Activated T-cell treated with anti-CD3 and anti-CD28 coated beads, Interleukin-2, amount 50 U/mL, for 1 hour (primary cell): ENCODE measurements at places on chromosomes 2 and 18.

- DNase-seq = no peak
Observed at GRCh38 chr2:64392529-64392928, 61.4 kb upstream of the LGALSL start.

DNA sequence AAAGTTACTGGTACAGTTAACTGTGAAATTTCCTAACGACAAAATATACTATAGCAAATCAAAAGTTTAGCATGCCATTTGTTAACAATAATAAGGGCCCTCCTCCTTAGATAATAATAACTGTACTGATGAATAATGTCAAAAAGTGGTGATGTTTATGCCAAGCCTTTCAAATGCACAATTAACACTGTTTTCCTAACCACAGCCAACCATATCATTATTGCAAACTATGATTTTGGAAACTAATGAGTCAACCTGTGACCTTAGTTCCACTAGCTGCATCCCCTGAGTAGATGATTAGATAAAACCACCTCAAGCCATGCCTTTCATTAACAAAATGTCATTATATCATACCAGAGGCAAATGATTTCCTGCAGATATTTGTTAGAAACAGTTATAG is 25.1 kb upstream of the GPR75 start:
- DNase-seq = no peak

- DNase-seq = no peak
Observed at GRCh38 chr2:24011250-24012104, 1.6 kb downstream of the MFSD2B start.

- DNase-seq = no peak
Observed at GRCh38 chr2:95352310-95353054, 50.0 kb upstream of the FAHD2A start.

DNA sequence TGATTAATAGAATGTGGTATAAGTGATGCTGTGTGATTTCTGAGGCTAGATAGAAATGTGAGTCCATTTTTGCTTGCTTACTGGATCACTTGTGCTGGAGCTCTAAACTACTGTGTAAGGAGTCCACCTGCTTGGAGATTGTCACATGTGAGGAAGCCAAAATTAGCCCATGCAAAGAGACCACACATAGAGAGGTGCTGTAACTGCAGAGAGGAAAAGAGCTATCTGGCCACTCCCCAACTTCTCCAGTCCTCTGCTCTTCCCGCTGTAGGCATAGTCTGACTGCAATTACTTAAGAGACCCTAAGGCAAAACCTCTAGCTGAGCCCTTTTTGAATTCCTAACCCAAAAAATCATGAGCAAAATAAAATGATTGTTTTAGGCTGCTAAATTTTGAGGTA is 120.6 kb upstream of the FBXO11 start:
- DNase-seq = no peak

GRCh38 chr2:232319803-232320442 is 58.6 kb upstream of the ALPP start:
- no peak for DNase-seq

DNA sequence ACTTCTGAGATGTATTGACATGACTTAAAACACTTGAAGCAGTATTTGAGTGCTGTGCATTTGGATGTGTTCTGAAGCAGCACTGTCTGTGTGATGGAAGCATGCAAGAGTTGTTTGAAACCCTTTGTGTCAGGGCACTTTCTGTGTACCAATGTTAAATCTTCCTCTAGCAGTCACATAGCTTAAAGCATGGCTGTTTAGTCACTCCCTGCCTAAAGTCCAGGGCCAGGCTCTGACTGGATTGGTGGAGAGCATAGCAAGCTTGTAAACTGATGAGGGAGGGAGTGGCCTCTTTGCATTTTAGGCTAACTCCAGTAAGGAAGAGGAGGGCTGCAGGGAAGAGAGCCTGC is 73.5 kb downstream of the MYO1B start:
- no peak for DNase-seq

GRCh38 chr2:232877940-232878511 is 8.0 kb downstream of the SNORC start:
- DNase-seq = no peak

GRCh38 chr2:218252509-218253231 is 8.1 kb upstream of the GPBAR1 start:
- peak; percentile 15 for DNase-seq

GRCh38 chr18:36185901-36186460 is 1.3 kb upstream of the MOCOS start:
- no peak for DNase-seq

GRCh38 chr2:44779793-44780192 is 161.7 kb upstream of the SIX3 start:
- no peak for DNase-seq

DNA sequence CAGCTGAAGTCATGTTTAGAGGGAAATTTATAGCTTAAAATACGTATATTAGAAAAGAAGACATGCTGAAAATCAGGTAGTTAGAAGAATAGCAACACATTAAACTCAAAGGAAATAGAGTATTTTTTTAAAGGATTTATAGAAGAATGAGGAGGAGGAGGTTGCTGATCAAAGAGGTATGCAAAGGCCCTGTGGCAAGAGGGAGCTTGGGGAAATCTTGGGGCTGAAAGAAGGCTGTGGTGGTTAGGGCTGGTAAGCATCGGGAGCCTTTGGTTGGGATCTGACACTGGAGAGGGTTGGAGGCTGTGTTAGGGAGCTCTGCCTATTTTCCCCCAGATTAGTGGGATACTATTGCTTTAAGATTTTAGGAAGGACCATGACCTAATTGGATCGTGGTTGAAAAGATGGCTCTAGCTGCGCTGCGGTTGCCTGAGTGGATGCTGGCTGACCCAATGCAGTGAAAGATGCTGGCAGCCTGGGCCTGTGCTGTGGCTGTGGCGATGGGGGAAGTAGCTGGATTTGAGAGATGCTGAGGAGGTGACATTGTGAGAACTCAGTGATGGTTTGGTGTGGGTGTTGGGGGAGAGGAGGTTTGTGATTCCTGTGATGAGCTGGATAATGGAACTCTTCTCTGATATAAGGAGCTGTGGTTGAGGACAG is 11.7 kb downstream of the DGKD start:
- DNase-seq = no peak

- no peak for DNase-seq
Observed at GRCh38 chr18:46400449-46400848, 256.6 kb downstream of the LOXHD1 start.

DNA sequence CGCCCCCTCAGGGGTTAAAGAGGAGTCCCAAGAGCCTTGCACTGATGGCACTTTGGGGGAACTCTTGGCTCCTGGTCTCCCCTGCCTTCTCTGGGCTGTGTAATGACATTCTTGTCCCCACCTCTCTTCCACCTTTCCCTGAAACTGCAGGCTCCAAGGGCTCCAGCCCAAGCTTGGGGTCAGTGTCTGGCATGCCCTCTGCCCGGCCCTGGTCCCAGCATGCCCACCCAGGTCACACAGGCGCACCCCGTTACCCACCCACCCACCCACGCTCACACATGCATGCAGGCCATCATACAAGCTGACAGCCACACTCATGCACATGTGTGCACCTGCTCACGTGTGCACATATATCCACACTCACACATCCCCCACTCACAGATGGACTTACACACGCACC is 6.9 kb upstream of the NT5DC4 start:
- DNase-seq = no peak

DNA sequence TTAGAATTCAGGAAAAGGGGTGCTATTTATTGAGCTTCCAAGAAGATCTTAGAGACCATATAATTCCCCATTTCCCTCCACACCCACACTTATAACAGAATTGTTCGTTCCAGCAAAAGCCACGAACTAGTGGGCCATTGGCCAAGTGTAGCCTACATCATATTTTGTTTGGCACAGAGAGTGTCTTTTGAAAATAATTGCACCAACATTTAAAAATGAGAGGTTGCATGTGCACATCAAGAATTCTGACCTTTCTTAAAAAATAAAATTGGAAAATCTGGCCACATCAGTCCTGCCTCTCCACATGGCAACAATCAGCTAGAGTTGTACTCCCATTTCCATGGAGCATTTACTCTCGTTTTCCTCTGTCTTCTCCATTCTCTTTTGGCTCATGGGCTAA is 655.5 kb upstream of the FANCL start:
- DNase-seq = no peak

- no peak for DNase-seq
Observed at GRCh38 chr18:34339155-34339554, 114.4 kb upstream of the NOL4 start.

DNA sequence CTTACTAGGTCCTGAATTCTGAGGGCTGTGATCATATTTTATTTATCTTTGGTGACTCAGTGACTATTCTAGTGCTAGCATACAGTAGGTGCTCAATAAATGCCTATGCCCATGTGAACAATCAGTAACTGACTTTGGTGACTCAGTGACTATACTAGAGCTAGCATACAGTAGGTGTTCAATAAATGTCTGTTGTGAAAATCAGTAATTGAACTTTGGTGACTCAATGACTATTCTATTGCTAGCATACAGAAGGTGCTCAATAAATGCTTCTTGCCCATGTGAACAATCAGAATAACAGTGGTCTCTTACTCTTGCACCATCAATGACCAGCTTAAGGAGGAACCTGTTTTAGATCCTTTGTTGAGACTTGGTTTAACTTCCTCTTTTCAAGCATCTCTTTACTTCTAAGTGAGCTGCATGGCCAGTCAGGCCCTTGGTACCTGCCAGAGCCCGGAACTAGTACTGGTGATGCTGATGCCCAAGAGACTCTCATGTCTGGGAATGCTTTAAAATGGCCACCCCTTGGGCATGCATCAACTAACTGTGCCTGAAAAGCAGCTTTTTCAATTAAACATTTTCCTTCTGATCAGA is 214.9 kb upstream of the SPRED2 start:
- no peak for DNase-seq

- DNase-seq = no peak
Observed at GRCh38 chr2:213150315-213151097, 906 bp downstream of the IKZF2 start.

DNA sequence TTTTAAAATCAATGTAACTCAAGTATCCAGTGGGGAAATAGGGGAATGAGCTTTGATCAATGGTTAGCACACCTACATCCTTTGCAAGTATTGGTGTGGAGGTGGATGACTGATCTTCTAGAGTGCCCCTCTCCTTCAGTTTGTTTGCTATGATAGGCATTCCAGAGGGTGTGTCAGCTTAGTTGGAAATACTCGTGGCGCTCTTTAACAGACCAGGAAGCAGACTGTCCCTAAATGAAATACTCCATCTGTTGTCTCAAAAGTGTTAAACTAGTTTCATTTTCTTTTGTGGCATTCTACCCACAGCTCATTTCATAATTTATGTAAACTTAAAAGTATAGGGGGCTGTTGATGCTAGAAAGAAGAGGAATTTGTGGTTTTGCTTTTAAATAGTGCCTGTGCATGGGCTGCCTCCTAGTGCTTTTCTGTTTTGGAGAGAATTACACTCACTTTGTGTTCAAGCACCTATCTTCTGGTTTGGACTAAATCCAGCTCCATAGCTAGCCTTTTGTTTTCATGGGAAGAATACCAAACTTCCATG is 66.2 kb downstream of the STAT1 start:
- DNase-seq = no peak

GRCh38 chr2:142866426-142866825 is 11.0 kb upstream of the KYNU start:
- no peak for DNase-seq

DNA sequence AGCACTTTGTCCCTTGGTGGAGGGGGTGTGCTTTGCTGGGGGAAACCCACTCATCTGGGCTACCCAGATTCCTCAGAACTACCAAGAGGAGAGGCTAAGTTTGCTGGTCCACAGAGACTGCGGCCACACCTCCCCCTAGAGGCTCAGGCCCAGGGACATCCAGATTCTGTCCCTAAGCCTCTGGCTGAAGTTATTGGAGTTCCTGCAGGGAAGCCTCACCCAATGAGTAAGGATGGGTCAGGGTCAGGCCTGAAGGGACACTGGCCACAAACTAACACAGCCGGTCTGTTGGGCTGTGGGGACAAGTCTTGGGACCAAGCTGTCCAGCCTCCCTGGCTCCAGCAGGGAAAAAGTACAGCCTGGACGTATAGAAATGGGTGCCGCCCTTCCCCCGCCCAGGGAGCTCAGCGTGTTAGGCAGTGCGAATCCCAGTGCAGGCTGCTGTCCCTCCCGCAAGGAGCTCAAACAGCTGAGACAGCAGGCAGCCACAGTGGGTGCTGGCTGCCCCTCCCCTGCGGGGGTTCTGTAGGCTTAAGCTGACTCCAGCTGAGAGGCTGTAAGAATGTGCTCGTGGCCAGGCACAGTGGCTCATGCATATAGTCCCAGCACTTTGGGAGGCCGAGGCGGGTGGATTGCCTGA is 86.9 kb upstream of the ARL5A start:
- no peak for DNase-seq

- no peak for DNase-seq
Observed at GRCh38 chr18:24190590-24190989, 51.7 kb downstream of the CABYR start.

DNA sequence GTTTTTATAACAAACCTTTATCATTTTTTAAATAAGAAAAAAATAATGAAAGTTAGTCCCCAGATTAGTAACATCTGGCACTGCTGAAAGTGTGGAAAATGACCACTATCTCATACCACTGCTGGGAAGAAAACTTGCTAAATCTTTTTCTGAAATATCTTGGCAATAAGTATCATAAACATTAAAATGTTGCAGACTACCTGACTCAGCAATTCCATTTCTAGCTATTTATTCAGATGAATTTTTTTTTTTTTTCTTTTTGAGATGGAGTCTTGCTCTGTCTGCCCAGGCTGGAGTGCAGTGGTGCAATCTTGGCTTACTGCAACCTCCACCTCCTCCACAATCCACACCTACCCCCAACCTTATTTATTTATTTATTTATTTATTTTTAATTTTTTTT is 35.3 kb upstream of the SOS1 start:
- DNase-seq = no peak

DNA sequence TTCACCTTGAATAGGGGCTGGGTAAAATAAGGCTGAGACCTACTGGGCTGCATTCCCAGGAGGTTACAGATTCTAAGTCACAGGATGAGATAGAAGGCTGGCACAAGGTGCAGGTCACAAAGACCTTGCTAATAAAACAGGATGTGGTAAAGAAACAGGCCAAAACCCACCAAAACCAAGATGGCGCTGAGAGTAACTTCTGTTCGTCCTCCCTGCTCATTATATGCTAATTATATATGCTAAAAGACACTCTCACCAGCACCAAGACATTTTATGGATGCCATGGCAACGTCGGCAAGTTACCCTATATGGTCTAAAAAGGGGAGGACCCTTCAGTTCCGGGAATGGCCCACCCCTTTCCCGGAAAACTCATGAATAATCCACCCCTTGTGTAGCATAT is 711.5 kb upstream of the KLHL29 start:
- no peak for DNase-seq

GRCh38 chr2:99809259-99809900 is 319.6 kb upstream of the REV1 start:
- no peak for DNase-seq

DNA sequence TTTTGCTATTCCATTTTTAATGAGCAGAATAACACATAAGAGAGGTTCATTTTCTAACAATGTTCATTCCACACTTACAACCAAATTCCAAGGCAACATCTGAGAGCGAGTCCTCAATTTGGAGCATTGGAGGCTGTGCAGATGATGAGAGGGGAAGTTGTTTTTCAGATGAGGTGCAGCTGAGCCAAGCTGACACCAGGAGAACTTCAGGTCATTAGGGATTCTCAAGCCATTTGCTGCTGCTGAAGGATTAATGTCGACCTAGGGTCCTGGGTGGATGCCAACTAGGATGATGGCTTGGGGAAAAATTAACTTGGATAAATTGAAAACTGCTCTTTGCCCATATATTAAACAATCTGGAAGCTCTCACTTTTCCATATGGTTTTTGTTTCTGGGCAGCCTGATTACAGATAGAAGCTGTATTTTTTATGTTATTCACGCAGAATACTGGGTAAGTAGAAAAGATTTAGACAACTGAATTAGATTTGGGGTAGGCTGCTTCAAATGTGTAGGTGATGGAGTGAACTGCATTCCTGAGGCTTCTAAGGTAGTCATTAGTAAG is 206.4 kb upstream of the SLC39A10 start:
- no peak for DNase-seq

GRCh38 chr2:3422161-3422779 is 42.8 kb downstream of the TRAPPC12 start:
- DNase-seq = no peak
